ENCODE measurements at places on chromosomes 12 and 14. TPM values are rescaled to one million over a fixed set of nuclear protein-coding genes. Genes with fewer than 3 reads are reported as not detected.

MFAP5 gene
- 246 TPM for total RNA-seq

SERPINA6 gene
- total RNA-seq, result not detected

PTCSC3 gene
- total RNA-seq, result not detected

LLPH gene
- 2.6 TPM for total RNA-seq

MANSC1 gene
- total RNA-seq, result 1.6 TPM

RFLNA gene
- total RNA-seq, result 2.6 TPM

FMNL3 gene
- 19.3 TPM for total RNA-seq
